ENCODE measurements at places on chromosomes 7 and 10.

DNA sequence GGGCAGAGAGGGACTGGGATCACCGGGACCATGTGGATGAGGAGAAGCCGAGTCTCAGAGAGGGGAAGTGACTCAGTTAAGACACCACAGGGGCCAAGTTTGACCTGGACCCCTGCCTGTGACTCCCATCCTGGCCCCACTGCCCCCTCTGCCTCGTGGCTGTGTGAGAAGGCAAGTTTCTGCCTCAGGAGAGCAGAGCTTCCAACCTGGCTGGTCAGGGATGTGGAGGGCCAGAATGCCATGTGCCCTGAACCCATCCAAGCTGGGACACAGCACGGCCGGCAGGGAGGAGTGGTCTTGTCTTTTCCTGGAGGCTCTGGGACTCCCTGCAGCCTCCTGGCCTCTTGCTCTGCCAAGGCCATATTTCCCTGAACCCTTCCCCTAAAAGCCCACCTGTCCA is 19.5 kb downstream of the WDFY4 start:
- DNase-seq = no peak

- DNase-seq = no peak
These were observed 715.3 kb downstream of the CNTNAP2 start for GRCh38 chr7:146831875-146832274.

DNA sequence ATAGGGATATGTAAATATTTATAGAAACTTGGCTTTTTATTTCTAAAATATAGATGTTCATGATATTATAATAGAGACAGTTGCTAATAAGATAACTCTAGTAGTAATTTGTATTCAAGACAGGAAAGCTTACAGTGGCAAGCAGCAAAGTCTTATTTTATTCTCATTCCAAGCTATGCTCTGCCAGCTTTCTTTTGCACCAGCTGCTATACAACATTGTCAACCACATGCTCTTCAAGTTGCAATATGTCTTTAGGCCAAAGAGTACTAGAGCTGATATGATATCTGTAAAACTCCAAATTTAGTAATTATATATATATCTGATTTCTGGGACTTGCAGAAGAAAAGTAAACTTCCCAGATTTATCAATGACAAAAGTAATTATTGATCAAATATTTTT is 350.1 kb downstream of the HGF start:
- DNase-seq = no peak

GRCh38 chr7:138752518-138753149 is 45.2 kb upstream of the TMEM213 start:
- DNase-seq = peak; percentile 80

DNA sequence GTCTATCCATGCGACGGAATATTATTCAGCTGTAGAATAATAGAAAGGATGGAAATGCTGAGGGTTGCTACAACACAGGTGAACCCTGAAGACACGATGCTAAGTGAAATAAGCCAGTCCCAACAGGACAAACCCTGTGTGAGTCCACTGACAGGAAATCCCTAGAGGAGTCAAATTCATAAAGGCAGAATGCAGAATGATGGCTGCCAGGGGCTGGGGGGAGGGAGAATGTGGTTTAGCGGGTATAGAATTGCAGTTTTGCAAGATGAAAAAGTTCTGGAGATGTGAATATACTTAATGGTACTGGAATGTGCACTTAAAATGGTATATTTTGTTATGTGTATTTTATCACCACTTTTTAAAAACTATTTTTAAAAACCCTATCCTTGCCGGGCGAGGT is 36.9 kb upstream of the DOCK1 start:
- no peak for DNase-seq

DNA sequence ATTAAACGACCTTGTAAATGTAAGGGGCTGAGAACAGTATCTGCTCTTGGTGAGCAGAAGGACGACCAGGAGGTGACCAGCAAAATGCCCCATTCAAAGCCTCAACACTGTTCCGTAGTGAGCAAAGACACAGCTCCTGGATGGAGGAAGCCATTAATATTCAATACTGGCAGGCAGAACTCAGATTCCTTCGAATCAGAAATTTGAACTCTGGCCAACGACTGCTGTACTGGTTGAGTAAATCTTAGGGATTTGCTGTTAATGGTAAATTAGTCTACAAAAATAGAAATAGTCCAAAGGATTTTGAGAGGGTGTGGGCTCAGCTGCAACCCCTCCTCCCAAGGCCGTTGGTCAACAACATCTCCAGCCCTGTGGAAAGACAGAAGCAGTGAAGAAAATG is 130.5 kb upstream of the PFKP start:
- no peak for DNase-seq

GRCh38 chr7:20030915-20031362 is 186.2 kb downstream of the MACC1 start:
- no peak for DNase-seq

DNA sequence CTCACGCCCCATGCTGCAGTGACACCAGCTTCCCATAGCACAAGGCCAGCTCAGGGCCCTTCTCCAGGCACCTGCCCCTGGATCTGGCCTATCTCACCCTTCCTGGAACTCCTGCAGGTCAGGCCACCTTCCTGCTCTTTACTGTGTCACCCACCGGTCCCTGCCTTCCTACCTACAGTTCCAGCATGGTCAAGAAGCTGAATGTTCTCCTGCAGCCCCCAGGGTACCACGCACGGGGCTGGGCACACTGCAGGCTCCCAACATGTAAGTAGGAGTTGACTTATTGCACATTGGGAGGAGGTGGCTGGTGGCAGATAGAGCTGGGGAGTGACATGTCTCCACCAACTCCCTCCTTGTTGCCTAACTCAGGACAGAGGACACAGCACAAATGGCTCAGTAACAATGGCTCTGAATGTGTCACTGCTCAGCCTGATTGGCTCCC is 14.5 kb downstream of the ITPRIP start:
- no peak for DNase-seq

- no peak for DNase-seq
These were observed 6.8 kb downstream of the PRPF18 start for GRCh38 chr10:13593535-13593934.

DNA sequence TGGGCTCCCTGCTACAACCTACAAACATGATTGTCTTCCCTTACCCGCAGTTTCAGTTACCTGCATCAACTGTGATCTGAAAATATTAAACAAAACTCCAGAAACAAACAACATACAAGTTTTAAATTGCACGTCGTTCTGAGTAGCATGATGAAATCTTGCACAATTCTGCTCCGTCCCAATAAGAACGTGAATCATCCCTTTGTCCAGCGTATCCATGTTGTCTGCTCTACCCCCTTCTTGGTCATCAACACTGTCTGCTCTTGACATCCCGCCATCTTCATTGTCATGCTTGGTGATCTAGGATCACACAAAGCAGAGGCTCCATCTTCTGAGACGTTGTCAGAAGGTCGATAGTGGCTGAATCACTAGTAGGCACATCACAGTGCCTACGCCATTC is 53.9 kb downstream of the ACADSB start:
- DNase-seq = no peak
